HT-29 (cell line): ENCODE measurements at places on chromosomes 7 and 10. TPM values are rescaled to one million over a fixed set of nuclear protein-coding genes. Genes with fewer than 3 reads are reported as not detected.

Gene CAV1
- 4.1 and 4.5 TPM in 2 replicates for total RNA-seq

Gene MPP7
- 2.2 and 4.5 TPM in 2 replicates for total RNA-seq

Gene HYAL4
- 0.79 and 2.8 TPM in 2 replicates for total RNA-seq

Gene PIK3AP1
- total RNA-seq, result 10.7 and 12.8 TPM in 2 replicates

Gene TMEM196
- not detected in 2 replicates for total RNA-seq

Gene CSGALNACT2
- 1.3 TPM in 2 replicates for total RNA-seq

Gene ZCWPW1
- total RNA-seq, result 0.76 and 1.0 TPM in 2 replicates

Gene NEUROD6
- not detected in 2 replicates for total RNA-seq

Gene C10orf88
- 1.8 and 3.9 TPM in 2 replicates for total RNA-seq

Gene KLF14
- not detected in 2 replicates for total RNA-seq

Gene INSIG1
- total RNA-seq, result 298 and 318 TPM in 2 replicates

Gene ELN
- 0.03 and 0.10 TPM in 2 replicates for total RNA-seq

Gene GHRHR
- total RNA-seq, result not detected in 2 replicates

Gene GRM3
- not detected in 2 replicates for total RNA-seq

Gene BEND7
- total RNA-seq, result 0.13 and 0.31 TPM in 2 replicates

Gene ACBD7
- 5.9 and 7.4 TPM in 2 replicates for total RNA-seq

Gene GRID1
- total RNA-seq, result not detected in 2 replicates

Gene CYP2C19
- 0.44 TPM in 1 of 2 replicates, not detected in the other for total RNA-seq

Gene CHN2
- total RNA-seq, result 4.3 and 7.2 TPM in 2 replicates
